ENCODE measurements at places on chromosomes 16 and 17.

GRCh38 chr17:1989135-1989534, 36.0 kb downstream of the RTN4RL1 start:
- no peak for DNase-seq

GRCh38 chr17:21228845-21229244, 14.9 kb upstream of the TMEM11 start:
- DNase-seq, result no peak

- DNase-seq, result no peak
Measured at GRCh38 chr17:17183744-17184143, 22.4 kb downstream of the PLD6 start.

DNA sequence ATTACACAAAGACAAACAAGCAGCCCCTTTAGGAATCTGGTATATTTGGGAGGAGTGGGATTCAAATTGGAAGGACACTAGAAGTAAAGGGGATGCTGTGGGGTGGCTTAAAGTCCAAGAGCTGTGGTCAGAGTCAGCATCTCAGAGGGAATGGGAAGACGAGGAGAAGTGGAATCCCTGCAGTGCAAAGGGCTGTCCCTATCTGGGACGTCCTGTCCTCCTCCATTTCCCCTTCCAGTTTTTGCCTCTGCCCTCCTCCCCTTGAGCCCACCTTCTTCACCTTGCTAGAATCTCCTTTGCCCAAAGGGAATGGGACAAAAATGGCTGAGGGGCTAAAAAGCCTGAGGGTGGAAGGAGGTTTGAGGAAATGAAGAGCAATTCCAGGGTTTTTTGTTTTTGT, 4.2 kb upstream of the PLXDC1 start:
- DNase-seq, result no peak

DNA sequence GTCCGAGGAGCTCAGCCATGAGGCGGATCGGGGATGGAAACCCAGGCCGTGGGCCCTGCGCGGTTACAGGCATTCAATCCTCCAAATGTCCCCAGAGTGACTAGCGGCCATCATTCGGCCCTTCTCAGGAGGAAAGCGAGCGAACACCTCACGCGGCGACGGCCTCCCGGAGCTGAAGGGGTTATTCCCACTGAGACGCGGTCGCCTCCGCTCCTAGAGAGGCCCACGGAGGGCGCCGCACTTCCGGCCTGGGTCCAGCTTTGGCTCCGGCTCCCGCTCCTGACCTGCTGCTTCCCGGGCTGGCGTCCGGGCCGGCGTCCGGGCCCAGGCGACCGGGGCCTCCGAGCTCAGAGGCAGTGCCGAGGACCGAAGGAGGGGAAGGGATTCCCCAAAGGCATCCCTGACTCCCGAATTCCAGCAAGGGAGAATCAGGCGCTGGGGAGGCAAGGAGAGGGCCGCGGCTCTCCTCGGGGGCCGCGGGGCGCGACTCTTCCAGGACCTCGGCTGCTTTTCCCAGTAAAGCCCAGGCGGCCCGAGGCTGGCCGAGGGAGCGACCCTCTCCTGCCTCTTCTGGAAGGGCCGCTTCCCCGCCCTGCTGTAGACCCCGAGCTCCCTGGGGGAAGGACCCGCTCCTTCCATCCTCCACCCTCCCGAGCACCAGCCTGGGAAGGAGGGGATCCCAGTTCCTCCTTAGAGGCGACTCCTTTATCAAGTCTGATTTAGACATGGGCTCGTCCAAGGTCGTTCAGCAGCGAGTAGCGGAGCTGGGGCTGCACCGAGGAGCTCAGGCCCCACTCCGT, 18.6 kb upstream of the ZNF629 start:
- DNase-seq, result peak; percentile 61

DNA sequence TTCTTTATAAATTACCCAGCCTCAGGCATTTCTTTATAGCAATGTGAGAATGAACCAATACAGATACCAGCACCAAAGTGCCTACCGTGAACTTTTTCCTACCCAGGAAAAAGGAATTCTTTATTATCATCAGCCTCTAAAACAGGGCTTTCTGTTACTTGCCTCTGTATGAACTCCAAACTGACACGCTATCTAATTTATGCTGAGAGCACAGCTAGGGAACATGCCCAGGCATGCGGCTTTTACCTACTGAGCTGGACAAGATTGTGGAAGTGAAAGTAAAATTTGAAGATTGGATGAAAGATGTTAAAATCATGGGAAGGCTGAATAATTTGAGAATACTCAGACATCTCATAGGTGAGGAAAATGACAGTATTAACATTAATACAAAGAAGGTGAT, 24.4 kb upstream of the ADCY9 start:
- no peak for DNase-seq

GRCh38 chr16:67022531-67023214, 6.3 kb upstream of the CBFB start:
- no peak for DNase-seq

Data from GM13977 (cell line).